ENCODE measurements at places on chromosomes 4 and X.

- DNase-seq = peak; percentile 0
Measured at GRCh38 chr4:3316146-3316545, 23.3 kb downstream of the RGS12 start.

- no peak for DNase-seq
Measured at GRCh38 chrX:119809185-119809666, 17.8 kb upstream of the RPL39 start.

GRCh38 chrX:40151211-40152172 is 53.7 kb upstream of the BCOR start:
- DNase-seq = no peak

DNA sequence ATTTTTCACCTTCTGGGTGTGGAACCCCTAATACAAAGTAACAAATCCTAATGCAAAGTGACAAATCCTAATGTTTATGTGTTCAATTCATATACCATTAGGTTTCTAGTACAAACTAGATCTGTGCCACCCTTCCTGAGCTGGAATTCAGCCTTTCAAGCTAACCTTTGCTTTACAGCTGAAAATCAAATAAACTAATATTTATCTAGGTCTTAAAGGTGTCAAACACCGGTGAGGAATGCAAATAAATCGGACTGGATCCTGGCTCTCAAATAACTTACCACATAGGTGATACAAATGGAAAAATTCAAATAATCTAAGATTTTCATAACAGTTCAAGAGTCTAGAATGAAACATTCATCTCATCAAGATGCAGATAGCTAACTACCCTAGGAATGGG is 11.6 kb downstream of the IRF2 start:
- DNase-seq = no peak
